ENCODE measurements at places on chromosomes 7 and 10.

GRCh38 chr7:114889646-114890285 lies 32.1 kb upstream of the MDFIC start:
- DNase-seq, result peak; percentile 84

DNA sequence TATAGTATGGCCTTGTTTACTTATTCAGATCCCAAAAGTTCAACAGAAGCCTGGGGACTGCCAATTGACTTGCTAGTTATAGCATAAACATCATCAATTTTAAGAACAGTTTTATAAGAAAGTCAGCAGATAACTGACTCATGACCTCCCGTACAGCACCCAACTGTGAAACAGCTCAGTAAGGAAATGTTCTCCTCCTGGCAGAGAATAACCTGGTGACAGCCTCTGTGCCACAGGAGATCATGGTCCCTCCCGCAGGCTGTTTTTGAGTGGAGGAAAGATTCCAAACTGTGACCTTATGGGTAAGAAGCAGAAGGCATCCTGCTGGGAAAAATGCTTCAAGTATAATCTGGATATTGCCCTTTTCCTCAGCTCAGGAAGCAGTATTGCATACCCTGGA lies 182.5 kb downstream of the SEMA3D start:
- no peak for DNase-seq

- no peak for DNase-seq
These were observed 66.7 kb downstream of the PDGFA start for GRCh38 chr7:452791-453455.

DNA sequence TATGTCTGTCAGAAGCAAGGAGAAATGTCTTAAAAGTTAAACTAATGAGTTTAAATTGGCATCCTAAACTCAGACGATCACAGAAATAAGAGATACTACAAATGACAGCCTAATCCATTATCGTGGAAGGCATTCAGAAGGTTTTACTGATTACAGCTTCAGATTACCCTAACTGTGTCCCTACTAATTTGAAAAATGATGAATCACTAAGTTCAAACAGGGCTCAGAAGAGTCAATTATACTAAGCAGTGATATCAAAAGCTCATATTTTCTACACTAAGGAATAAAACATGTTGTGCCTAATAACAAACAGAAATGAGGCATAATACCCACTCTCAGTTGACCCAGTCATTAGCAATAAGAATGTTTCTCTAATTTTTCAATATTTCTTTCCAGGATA lies 152.0 kb upstream of the NRBF2 start:
- DNase-seq, result no peak

- peak; percentile 49 for DNase-seq
These were observed 3.9 kb upstream of the GATA3 start for GRCh38 chr10:8050556-8051108.

DNA sequence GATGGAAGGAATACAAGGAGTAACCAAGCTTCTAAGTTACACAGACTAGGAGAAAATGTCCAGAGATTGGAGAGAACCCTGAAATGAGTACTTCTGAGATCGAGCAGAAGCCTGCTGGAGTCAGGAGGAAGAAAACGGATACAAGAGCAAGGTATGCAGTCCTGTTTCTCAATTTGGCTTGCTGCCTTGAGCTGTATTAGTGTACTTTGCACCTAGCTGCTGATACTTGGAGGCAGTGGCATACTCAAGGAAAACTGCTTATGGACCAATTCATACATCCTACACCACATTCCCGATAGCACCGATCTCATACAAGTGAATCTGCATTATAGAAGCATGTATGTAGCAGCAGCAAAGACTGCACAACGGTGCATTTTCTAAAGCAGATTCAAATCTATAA lies 14.4 kb downstream of the PIP4K2A start:
- no peak for DNase-seq

GRCh38 chr7:107037717-107038603 lies 6.5 kb upstream of the PRKAR2B start:
- DNase-seq, result no peak

DNA sequence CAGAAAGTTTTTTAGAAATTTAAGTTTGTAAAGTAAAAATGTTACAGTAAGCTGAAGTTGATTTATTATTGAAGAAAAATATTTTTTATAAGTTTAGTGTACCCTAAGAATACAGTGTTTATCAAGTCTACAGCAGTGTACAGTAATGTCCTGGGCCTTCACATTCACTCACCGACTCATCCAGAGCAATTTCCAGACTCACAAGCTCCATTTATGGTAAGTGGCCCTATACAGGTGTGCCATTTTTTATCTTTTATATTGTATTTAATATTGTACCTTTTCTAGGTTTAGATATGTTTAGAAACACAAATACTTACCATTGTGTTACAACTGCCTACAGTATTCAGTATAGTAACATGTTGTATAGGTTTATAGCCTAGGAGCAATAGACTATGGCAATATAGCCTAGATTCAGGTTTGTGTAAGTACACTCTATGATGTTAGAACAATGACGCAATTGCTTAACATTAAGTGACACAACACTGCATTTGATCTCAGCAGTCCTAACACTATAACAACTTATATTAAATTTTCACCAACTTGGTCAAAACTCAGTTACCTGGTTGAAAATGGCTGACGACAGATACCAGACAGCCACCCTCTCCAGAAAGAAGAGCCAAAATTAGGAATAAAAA lies 45.7 kb downstream of the HIBADH start:
- DNase-seq, result no peak

GRCh38 chr10:70575874-70576802 lies 26.4 kb downstream of the PRF1 start:
- peak; percentile 42 for DNase-seq

DNA sequence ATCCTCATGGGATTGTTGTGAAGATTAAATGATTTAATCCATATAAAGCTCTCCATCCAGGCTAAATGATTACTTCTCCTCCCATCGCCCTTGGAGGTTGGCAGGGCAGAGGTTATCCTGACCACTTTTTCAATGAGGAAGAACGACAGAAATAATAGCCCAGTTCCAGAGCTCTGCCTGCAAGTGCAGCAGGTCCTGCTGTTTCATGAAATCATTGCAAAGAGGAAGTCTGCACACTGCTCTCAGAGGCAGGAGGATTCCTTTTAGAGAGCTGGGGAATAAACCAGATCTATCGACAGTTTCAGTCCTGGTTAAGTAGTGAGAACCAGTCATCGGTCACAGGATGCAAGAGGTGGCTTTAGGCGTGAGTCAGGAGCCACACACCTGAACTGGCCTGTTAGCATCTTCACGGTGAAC lies 25.0 kb upstream of the CDH23 start:
- no peak for DNase-seq

DNA sequence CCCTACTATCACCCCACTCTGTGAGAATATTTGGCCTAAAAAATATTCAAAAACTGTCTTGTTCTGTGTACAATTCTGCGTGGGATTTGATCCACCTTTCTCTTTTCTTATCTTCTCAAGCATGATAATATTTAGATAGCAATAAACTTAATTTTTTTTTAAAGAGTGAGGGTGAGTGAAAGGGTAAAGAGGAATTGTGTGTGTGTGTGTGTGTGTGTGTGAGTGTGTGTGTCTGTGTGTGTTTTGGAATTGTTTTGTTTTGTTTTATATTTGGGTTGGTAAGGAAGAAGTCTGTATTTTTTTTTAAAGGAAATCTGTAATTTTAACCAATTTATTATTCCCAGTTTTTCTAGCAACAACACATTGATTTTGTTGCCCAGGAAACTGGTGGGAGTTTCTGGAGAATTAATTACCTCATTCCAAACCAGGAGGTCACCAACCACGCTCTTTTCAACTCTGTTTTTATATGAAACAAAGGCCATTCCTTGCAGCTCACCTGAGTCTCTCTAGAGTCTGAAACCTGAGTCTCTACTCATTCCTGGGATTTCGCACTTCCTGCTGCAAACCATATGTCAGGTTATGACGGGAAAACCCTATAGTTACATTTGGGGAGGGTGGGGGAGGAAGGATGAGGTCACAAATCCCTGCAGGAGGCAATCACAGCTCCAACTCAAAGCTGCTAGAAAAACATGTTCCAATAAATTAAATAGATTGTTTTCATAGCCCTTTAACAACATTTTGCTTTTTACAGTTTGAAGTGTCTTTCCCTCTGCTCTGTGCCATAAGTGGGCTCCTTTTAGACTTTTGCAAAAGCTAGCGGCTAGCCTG lies 38.1 kb upstream of the XPNPEP1 start:
- DNase-seq, result no peak

DNA sequence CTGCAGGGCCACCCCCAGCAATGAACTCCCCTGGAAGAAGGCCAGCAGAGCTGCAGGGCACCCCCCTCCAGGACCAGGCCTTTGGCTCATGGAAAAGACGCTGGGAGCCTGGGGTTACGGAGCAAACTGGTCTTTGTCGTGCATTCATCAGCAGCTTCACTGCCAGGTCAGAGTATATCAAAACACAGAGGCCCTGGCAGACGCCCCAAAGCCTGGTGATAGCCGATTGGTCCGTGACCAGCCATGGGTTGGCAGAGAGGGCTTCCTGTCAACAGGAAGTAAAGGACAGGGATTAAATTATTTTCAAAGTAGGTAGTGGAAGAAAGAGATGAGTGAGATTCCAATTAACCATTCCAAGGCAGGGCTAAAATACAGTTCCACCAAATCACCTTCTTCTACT lies 9.0 kb downstream of the PRKAG2 start:
- no peak for DNase-seq

GRCh38 chr7:80729591-80730320 lies 91.3 kb downstream of the CD36 start:
- DNase-seq, result peak; percentile 91

DNA sequence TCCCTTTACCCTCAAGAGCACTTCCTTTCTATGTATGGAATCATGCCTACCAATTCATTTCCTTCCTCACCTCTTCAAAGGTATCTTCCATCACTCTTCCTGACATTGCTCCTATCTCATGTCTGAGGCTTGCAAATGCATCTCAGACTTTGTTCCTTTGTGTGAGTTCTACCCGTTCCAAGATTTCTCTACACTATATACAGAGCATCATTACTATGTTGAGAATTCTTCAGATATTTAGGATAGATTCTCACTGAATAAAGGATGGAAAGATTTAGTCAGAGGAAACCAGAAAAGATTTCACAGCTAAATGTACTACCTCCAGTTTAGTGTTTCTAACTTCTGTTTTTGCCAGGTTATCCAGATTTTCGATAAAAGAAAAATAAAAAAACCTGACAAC lies 462.7 kb downstream of the PHTF2 start:
- no peak for DNase-seq

GRCh38 chr7:106561666-106562411 lies 99.1 kb downstream of the CCDC71L start:
- no peak for DNase-seq

DNA sequence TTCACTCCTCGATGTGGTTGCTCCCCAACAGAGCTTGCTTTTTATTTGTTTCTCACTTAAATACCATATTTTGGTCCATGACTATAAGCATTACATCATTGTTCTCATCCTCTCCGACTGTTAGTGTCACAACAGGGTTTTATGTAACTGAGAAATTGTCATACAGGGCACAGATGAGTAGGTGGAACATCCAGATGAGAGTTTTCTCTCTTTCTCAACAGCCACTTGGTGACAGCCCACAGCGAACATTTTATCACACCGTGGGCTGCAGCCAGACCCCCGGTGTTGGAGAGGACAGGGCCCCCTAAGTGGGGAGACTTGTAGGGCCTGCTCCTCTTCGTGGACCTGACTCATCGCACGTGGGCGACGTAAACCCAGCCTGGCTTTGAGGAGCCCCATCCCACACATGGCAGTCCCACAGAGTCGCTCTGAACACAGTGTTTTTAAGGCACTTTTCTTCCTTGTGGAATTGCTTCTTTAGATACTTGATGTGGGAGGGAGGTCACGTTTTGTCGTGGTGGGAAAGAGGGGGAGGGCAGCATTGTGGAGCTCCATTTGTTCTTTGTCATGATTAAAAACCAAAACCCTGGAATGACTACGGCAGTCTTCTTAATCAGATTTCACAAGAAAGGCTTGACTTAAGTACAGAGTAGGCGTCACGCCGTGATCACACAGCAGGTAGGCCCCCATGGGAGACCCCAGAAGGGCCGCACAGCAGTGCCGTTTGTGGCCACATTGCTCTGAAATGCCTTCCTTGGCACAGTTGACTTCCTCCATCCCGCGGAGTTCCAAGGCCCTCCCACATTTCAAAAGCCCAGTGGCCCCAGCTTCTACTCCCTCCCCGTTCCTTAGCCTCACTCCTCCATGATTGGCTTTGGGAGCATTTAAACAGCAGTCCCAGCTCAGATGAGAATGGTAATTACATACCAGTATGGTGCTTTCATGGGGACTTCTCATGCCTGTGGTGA lies 220.6 kb downstream of the CCDC3 start:
- no peak for DNase-seq

DNA sequence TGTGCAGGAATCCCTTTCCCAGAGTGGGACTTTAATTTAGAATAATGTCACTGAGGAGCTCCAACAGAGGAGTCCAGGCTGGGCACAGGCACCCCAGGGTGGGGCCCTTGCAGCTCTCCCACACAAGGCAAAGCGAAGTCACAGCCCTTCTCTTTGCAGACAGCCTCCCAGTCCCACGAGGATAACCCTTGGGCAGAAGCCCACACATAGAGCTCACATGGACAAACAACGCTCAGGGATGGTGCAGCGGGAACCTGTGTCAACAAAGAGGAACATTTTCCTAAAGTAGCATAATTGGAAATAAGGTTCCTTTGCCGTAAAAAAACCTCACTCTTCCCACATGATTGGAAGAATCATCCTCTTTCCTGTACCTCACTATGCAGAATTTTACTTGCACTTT lies 29.3 kb upstream of the GGCT start:
- no peak for DNase-seq

DNA sequence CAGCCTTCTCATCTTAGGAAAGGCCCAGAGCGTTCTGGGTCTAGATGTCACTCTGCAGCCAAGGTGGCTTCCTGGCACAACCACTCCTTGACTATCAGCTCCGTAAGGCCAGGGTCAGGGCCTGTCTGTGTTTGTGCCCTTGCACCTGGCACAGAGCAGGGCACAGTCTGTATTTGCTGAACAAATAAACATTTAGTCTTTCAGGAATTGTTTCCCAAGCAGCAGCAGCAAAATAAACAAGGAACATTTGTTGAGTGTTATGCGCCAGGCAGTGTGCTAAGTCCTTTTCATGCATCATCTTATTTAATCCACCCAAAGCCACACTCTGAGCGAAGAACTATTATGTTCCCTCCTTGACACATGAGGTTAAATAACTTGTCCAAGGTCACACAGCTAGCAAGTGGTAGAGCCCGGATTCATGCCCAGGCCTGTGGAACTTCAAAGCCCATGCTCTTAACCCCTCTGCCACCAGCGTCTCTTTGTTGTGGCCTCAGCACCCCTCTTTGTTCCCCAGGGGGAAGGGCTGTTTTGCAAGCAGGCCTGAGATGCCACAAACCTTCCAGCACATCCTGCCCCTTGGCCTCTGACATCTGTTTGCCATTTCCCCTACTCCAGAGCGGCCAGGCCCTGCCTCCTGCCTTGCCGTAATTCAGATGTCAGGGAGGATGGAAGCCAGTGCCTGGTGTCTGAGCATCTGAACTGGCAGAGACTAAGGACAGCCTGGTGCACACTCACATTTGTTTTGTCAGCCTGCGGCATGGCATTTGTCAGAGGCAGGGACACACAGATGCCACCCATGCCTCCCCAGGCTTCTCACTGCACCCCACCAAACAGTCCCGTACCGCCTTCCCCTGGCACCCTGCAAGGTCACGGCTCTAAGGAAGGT lies 325.8 kb upstream of the ZMIZ1 start:
- no peak for DNase-seq

Measured in adipocyte (in vitro differentiated cells).